ENCODE measurements at places on chromosomes 7 and 10. TPM values are rescaled to one million over a fixed set of nuclear protein-coding genes. Genes with fewer than 3 reads are reported as not detected.

Gene PBLD
- total RNA-seq = 3.7 TPM

Gene ASB10
- total RNA-seq = 3.7 TPM

Gene MYO1G
- total RNA-seq = 1.6 TPM

Gene ATE1
- 30.3 TPM for total RNA-seq

Gene HERPUD2
- total RNA-seq = 19.8 TPM

Gene CALN1
- total RNA-seq = 0.52 TPM

Gene GFRA1
- total RNA-seq = 24.0 TPM

Gene CRTAC1
- 0.52 TPM for total RNA-seq

Gene SEMA3C
- 266 TPM for total RNA-seq

Gene HUS1
- 10.4 TPM for total RNA-seq

Gene PDK4
- 13.0 TPM for total RNA-seq

Gene PHYH
- total RNA-seq = 37.1 TPM

Gene CHAT
- total RNA-seq = not detected

Gene ABCC2
- total RNA-seq = 1.6 TPM

Gene AKR1C1
- total RNA-seq = 9.9 TPM

Gene PPRC1
- 7.3 TPM for total RNA-seq

Gene PLAU
- 21.4 TPM for total RNA-seq

Gene HTR7
- total RNA-seq = under 0.01 TPM

Gene OR2A5
- not detected for total RNA-seq

Gene CLDN4
- total RNA-seq = not detected

Gene GPR158
- total RNA-seq = 0.52 TPM

Gene SPDYE1
- not detected for total RNA-seq

Gene ANKRD1
- total RNA-seq = 14.1 TPM

Gene TMEM213
- not detected for total RNA-seq

Gene GPR22
- under 0.01 TPM for total RNA-seq

Gene HTRA1
- 69.9 TPM for total RNA-seq

Gene LIPJ
- 0.52 TPM for total RNA-seq

Gene CBX3
- total RNA-seq = 48.0 TPM

Gene STK31
- total RNA-seq = 1.0 TPM

Gene HPSE2
- total RNA-seq = under 0.01 TPM

Gene DPP6
- 4.2 TPM for total RNA-seq

Gene OPN1SW
- not detected for total RNA-seq

Gene FRG2B
- total RNA-seq = not detected

Gene RARRES2
- total RNA-seq = 54.3 TPM

Gene SFRP5
- 1.6 TPM for total RNA-seq

Gene LAMB1
- total RNA-seq = 195 TPM

Gene ZNF853
- total RNA-seq = 12.0 TPM

Gene TMEM229A
- not detected for total RNA-seq

Gene C10orf95
- not detected for total RNA-seq

Gene TAS2R3
- 3.7 TPM for total RNA-seq
